WTC11 (cell line): ENCODE measurements at places on chromosomes 3 and 15.

GRCh38 chr3:166433060-166433459 lies 595.8 kb upstream of the BCHE start:
- no peak for DNase-seq

DNA sequence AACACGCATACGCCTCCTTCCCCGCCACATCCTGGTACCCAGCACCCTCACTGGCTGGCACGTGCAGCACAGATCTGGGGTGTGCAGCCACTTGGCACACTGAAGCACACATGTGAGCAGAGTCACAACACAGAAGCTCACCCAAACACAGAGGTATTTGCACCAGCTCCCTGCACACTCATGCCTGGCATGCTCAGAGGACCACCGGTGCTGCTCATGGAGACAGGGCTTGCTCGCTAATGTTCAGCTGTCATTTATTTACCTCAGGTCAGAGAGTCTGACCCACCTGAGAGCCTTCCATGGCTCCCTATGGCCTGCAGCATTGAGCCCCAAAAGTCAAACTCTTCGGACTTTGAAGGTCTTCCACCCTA lies 70.4 kb downstream of the ADAMTS7 start:
- DNase-seq, result no peak

- DNase-seq, result no peak
These were observed 213.6 kb downstream of the RBMS3 start for GRCh38 chr3:29494305-29495036.

DNA sequence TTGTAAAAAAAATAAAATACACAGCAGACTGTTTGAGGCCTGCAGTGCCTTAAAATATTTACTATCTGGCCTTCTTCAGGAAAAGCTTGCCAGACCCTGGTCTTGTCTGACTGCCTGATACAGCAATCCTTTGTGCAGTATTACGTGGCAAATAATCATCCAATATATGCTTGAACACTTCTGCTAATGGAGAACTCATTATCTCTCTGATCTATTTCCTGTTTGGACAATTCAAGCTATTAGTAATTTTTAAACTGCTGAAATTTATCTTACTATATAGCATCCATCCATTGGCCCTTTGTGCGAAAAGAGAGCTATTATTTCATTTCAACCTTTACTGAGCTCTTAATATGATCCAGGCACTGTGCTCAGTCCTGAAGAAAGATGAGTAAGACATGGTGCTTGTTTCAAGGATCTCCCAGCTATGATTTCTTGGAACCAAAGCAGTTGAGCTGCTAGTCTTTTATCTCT lies 15.9 kb downstream of the ATG7 start:
- no peak for DNase-seq

- DNase-seq, result no peak
These were observed 76.1 kb upstream of the PPP2R3A start for GRCh38 chr3:135889443-135889842.

DNA sequence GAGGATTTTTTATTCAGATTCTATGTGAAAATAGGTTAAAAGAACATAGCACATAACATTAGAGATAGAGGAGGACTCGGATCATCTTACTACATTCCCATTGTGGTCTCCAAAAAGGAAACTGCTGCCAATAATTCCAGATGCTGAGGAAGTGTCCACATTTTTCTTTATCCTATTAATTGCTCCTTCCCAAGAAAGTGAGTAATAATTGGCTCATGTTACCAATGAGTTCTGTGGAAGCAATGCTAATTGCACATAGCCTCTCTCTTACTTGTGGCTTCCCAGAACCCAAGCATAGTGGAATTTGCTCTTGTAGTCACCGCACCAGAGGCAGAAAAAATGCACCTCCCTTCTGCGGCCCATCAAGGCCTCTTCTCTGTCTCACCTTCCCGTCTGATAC lies 208.4 kb downstream of the PLOD2 start:
- DNase-seq, result no peak

- no peak for DNase-seq
These were observed 151.3 kb downstream of the GHSR start for GRCh38 chr3:172296975-172297332.

GRCh38 chr3:28243424-28244106 lies 2.1 kb downstream of the CMC1 start:
- no peak for DNase-seq

DNA sequence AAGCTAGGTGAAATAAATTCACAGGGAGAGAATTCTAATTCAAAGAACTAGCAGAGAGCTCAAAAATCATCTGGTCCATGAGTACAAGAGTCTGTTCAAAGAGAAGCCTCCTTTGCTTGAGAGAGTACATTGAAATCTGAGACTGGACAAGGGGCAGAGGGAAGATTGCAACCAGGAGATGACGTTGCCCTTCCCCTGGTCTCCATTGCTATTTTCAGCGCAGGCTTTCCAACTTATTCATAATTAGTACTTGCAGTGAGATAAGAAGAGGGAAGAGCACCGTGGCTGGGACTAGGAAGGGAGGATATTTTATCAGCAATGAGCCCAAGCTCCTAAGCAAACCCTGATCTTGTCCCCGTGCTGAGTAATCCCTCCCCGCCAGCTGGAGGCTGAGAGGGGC lies 251.8 kb upstream of the RORA start:
- DNase-seq, result no peak
